ENCODE measurements at places on chromosomes 6 and 20.

DNA sequence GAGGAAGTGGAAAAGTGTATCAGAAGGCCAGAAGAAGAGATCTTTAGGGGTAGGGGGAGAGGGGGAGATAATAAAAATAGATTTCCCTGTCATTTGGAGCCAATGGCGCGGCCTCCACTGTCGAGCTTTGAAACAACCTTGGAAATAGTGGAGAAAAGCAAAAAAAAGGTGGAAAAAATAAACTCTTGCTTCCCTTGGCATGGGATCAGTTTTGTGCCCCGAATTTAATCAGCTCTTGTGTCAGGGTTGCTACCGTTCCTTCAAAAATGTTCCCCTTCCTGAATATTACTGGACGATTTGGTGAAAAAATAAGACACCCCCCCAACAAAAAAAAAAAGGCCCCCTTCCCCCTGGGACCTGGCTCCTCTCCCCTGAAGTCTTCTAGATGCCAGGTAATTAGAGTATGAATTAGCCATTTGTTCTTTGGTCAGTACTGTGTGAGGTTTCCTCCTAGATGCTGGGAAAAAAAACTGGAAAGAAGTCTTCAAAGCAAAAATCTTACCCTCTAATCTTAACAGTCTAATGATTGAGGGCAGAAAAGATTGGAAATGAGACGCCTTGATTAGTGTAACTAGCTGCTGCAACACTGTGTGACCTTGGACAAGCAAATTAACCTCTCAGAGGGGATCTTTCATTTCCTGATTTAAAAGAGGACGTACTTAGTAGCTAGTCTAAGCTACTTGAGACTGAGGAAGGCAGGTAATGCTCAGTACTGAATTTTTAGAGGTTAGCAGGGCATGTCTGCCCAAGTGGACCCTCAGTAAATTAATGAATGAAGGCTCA, 872 bp upstream of the RBM39 start:
- no peak for DNase-seq

- no peak for DNase-seq
Observed at GRCh38 chr6:50610562-50610961, 102.8 kb upstream of the TFAP2D start.

- DNase-seq, result no peak
Observed at GRCh38 chr6:39181333-39181732, 47.9 kb downstream of the KCNK5 start.

GRCh38 chr6:51640021-51640420, 447.4 kb downstream of the PKHD1 start:
- no peak for DNase-seq

DNA sequence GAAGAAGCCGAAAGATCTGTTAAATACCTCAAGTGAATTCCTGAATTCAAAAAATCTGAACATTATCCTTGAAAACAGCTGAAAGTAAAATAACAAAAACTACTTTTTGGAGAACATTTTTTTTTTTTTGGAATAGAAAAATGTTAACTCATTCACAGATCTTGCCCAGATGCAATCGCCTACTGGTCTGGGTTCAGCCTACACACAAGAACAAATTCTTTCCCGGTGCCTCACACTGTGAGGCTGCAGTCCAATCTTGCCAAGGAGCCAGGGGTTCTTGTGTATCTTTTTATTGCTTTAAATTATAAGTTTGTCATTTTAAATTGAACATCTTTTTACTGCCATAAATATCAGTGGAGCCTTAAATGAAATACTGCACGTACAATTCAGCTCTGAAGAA, 41.2 kb upstream of the TMEM200A start:
- DNase-seq, result no peak

DNA sequence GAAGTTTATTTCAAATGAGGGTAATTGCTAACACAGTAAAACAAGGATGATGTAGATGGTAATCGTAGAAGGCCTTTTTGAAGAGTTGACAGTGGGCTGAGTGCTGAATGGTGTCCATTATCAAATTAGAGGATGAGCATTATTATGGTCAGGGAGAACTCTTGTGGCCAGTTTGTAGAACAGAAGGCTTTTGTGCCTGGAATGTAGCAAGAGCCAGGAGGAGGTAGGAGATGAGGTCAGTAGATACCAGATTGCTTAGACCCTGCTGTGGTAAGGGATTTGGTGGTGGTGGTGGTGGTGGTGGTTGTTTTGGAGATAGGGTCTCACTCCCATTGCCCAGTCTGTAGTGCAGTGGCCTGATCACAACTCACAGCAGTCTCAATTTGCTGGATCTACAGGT, 6.2 kb downstream of the CSE1L start:
- no peak for DNase-seq

DNA sequence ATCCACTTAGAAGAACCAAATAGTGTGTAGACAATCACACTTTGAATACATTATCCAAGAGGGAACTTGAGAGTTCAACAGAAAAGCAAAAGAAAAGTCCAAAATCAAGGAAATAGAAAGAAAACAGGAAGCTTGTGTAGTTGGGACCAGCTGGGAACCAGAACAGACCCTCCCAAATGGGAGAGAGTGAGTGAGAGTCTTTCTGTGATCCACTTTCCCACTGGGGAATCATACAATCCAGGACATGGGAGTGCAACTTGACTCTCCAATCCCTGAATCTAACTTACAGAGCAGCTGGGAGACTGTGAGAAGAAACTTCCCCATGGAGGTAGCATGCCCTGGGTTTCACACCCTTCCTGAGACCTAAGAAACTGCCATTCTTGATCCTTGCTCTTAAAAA, 27.0 kb downstream of the TREML4 start:
- no peak for DNase-seq

DNA sequence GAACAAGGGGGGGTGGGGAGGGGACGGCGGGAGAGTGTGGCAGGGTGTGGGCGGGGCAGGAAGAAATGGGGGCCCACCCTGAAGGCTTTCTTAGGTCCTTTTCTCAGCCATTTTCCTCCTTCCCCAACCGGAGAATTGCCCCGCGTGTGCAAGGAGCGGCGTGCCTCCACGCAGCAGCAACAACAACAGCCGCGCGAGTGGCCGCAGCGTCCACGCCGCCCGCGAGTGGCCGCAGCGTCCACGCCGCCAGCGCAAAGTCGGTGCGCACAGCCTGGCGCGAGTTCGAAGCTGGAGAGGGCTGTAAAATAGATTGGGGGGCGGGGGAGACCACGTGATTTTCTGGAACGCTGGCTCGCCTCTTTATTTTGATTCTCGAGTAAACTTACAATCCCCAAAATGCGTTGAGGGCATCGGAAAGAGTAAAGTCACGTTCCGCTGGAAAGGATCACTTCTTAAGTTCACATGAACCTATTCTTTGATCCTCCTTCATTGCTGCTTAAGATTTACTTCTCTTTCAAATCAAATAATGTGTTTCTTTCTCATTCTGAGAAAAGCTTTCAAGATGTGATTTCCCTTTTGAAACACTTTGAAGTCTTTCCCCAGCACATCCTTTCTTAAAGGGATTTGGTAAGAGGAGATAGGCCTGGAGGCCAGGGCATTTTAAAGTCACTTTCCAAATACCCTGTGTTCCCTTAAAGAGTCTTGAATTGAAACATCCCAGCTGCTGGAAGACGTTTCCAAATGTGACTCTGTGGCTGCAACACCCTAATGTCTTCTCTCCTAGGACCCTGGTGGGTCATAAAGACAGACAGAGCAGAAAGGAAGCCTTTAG, 66.7 kb upstream of the ZNF217 start:
- DNase-seq, result no peak

GRCh38 chr6:21111093-21111725, 482.3 kb upstream of the SOX4 start:
- no peak for DNase-seq

- DNase-seq, result no peak
Observed at GRCh38 chr6:39029156-39030011, 19.2 kb upstream of the GLP1R start.

GRCh38 chr20:62617711-62618483, 24.4 kb upstream of the SLCO4A1 start:
- no peak for DNase-seq

DNA sequence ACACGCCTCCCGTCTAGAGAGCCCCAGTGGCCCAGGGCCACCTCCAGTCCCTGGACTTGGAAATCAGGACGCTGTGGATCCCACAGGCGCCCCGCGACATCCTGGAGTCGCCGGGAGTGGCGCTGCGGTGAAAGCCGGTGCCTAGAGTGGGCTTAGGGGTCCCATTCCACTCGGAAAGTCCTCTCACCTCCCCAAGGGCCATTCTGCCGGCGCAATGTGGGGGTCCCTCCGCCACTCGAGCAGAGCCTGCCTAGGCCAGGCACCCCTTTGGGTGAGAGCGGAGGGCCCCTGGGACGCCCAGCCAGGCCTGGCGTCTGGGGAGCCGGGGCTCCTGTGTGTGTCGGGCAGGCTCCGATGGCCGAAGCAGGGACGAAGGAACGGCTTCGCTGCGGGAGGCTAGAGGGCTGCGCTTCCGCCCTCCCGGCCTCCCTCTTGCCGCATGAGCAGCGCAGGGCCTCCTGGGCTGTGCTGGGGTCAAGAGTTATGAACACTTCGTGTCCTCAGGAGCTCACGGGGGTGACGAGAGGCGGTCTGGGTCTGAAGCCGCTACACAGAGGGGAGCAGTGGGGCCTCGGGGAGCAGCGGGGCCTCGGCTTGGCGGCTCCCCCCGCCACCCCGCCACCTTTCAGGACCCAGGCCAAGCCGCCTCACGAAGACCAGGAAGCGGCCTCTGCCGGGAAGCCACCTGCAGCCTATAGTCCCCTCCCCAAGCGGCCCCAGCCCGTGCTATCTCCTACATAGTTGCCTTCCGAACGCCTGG, 13.6 kb downstream of the POU3F2 start:
- no peak for DNase-seq

DNA sequence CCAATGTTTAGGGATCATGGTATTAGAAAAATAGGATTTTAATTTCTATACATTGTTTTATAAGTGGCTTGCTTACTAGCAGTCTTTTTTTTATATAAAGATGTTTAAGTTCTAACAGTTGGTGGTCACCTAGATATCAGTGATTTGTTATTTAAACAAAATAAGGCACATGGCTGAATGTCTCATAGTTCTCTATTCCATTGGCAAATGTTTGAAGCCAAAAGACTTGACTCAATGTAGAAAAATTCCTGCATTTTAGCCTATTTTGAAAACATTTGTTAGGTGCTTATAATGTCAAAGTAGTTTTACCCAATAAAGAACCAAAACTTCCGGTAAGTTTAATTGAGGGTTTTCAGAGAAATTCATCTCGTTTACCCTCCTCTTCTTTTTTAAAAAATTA, 26.8 kb downstream of the MAPK14 start:
- no peak for DNase-seq

DNA sequence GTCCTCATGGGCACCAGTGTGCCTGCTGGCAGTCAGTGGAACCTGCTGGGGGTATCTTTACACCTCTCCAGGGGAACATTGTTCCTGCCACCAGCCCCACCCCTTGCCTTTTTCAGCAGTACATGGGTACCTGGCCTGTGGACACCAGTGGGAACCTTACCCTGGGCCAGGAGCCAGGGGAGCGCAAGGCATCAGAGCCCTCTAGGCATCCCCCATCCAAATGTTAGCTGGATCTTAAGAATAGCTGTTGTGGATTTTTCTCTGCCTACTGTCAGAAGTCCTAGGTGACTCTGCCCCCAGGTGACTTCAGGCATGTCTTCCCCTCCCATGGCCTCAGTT, 38.8 kb upstream of the ID1 start:
- no peak for DNase-seq

DNA sequence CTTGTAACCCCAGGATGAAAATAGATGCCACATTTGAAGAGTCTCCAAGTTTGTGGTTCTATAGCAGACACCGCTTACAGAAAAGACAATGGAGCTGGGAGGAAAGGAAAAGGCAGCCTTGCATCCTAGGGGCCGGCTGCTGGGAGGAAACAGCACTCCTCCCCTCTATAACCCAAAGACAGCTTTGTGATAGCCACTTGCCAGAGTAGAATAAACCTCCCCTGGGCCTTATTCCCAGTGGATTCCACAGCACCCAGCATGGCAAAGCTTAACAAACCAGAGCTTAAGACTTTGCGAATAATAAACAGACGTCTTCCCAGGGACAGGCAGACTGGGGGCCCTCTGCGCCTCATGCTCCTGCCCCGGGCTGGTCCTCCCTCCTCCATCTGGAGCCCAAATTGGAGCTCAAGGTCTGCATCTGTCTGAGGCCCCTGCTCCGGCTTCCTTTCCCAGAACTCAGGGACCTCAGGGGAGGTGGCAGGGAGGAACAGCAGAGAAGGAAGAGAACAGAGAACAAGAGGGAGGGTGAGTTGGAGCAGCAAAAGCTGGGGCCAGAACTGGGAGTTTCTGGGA, 8.8 kb upstream of the TAF8 start:
- DNase-seq, result no peak

- DNase-seq, result no peak
Observed at GRCh38 chr6:114712129-114712662, 369.4 kb upstream of the HS3ST5 start.

- DNase-seq, result no peak
Observed at GRCh38 chr6:52975580-52975979, 19.5 kb downstream of the GSTA4 start.

GRCh38 chr20:651713-652614, 1.0 kb downstream of the SRXN1 start:
- DNase-seq, result no peak

DNA sequence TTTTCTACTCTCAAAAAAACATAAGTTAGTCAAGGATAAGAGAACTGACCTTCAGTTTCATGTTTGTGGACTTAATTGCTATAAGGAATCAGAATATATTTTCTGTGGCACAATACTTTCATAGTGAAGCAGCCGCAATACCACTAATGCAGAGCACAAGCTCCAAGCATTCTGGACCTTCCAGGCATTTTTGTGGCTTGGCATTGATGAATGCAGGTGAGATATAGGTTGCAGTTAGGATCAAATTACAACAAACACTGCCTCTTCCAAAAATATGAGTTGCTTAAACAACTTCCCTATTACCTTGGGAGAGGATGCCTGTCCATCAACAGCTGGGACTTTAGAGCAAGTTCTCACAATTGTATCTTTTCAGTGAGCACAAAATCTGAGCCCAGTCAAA, 162.8 kb upstream of the RSPO3 start:
- no peak for DNase-seq

DNA sequence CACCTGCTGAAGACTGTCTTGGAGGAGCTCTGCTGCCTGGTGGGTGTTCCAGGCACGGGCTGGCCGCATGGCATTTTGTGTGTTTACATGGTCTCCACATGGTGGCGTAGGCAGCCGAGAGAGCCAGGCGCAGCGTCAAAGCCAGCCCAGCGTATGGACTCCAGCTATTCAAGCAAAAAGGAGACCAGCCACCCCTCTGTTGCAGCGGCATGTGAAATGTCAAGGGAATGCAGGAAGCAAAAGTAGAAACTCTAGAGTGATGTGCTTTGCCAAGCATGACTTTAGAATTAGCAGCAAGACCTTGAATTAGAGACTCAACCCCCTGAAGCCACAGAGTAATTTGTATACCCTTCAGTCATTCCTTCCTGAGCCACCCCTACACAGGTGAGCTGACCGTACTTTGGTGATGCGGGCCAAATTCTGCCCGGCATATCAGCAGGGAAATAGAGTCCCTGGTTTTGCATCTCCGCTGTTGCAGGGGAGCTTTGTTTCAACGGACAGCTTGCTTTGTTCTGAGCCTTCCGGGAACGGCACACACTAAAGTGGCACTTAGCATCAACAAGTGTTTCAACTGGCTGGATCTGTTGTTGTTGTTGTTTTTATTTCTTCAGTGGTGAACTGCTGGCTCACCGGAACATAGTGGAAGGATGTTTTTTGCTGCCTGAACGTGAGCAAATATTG, 48.5 kb downstream of the FNDC1 start:
- peak; percentile 74 for DNase-seq

- DNase-seq, result peak; percentile 63
Observed at GRCh38 chr20:51531141-51531710, 11.3 kb downstream of the NFATC2 start.

- DNase-seq, result no peak
Observed at GRCh38 chr6:132490478-132491204, 22.3 kb downstream of the STX7 start.

All from NCI-H345 (cell line).